ENCODE measurements at places on chromosomes 4 and X.

- DNase-seq: no peak
Observed at GRCh38 chr4:93831716-93832496, 3.4 kb downstream of the ATOH1 start.

- no peak for DNase-seq
Observed at GRCh38 chr4:139962130-139962684, 191.8 kb downstream of the MAML3 start.

GRCh38 chrX:45850197-45850774, 649.6 kb upstream of the DIPK2B start:
- no peak for DNase-seq

DNA sequence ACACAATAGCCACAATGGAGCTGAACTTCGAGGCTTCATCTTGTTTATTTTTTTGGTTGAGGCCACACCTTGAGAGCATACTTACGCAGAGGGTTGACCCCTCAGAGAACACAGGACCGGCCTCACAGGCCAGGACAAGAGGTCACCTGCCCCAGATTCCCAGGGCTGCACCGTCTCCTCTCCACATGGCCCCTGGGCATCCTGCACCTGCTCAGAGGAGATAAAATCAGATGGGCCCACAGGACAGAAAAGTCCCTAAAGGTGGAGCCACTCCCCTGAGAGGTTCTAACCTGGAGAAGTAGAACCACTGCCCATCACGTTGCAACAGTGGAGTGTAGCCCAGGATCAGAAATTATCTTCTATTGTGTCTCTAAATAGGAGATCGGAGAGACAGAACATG, 1.1 kb upstream of the CLDN24 start:
- DNase-seq: no peak

GRCh38 chr4:114807357-114807756, 208.8 kb downstream of the UGT8 start:
- DNase-seq: no peak

DNA sequence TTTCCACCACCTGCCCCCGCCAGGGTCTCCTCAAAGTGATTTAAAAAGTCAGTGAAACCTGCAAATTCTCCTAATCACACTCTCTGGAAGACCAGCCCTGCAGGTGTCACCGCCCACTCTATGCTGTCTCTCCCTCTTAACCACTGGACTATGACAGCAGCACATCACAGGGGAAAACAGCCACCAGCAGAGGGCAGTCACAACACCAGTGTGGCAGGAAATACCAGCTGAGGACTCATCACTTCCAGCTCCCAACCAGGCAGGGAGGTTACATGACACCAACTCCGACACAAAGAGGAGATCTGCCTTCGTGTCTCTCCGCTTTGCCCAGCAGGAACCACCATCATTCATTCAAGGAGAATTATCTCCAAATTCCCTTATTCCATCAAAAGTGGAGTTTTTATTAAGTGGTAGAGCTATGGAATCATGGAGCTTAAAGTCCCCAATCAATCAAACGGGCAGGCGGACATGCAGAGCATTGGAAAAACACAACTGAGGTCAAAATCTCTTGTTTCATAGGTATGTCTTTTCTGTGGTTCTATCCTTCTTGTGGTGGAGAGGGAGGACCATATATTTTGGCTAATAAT, 91.3 kb downstream of the NSUN7 start:
- DNase-seq: peak; percentile 44

- DNase-seq: no peak
Observed at GRCh38 chrX:67328476-67328875, 215.3 kb upstream of the AR start.

DNA sequence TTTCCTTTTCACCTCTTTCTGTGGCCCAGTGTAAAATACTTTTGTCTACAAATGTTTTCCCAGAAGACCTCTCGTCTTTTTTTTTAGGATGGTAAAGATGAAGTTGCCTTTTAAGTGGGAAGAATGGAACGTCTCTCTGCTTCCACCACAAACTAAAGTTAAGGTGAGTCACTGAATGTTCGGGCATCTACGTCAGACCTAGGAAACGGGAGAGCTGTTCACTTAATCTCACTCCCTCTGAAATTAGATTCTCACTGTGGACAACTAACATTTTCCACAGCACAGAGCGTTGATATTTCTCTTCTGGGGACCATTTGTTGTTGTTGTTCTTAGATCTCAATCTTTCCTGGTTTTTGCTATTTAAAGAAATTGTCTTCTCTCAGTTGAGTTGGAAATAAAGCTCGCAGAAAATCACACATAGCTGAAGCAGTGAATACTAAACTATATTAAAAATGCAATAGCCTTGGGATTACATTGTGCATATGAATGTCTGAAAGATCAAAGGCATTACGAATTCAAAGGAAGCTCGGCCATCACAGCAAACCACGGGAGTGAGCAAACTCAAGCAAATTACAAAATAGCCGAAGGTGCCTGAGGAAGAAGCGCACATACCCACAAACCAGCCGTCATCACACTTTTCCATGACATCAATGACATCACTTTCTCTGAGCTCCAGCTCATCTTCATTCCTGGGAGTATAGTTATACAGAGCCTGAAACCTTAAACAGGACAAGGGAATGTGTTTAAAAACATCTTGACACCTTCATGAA, 53.9 kb upstream of the PDLIM3 start:
- no peak for DNase-seq

GRCh38 chr4:156754832-156755570, 216.6 kb downstream of the PDGFC start:
- no peak for DNase-seq

DNA sequence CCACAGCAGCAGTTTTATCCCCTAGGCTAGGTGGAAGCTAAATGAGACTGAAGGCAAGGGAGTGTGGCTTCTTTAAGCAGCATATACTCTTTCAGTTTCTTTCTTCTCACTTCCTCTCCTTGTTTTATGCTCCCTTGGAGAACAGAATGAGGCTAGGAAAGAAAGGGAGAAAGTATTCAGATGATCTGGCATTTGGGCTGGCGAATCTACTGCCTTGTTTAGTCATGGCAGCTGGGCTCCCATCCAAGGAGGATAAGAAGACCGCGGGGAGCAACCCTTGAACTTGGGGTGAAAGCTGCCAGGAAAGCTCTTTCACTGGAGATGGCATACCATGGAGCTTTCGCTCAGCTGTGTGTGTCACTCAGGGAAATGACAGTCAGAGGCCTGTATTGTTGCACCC, 72.1 kb downstream of the ARHGEF38 start:
- no peak for DNase-seq

DNA sequence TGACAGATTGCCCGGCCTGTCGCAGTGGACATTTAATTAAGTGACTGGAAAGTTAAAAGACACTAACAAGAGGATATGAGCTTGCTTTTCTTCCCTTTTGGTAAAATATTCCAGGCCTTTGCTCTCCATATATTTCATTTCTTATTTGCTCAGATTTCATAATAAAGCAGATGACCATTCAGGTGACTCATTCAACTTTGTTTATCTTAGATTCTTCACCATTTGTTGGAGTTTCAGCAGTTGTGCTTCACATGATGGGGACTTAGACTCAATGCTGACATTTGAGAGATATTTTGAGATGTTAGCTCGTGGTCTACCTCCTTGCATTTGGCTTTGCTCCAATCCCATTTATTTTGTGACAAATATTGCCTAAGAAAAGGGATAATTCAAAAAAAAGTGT, 312.2 kb downstream of the ARHGAP24 start:
- peak; percentile 26 for DNase-seq

GRCh38 chr4:4792466-4792865, 67.0 kb upstream of the MSX1 start:
- no peak for DNase-seq

DNA sequence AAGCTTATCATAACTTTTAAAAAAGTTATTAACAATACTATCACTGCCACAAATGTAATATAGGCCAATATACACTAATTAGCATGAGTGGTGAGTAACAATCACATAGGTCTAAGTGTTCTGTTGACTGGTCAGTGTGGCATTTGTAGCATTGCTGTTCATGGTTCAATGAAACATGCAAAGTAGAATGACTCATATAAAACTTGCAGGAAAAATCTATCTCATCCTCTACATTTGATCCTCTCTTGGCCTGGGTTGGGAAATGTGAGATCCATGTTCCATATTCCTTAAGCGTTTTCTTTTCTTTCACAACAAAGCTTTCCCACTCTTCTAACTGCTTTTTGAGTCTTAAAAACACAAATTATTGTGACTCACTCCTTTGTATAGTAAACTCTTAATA, 1418.7 kb downstream of the FSTL5 start:
- no peak for DNase-seq

GRCh38 chr4:17309567-17310268, 202.2 kb downstream of the QDPR start:
- no peak for DNase-seq

DNA sequence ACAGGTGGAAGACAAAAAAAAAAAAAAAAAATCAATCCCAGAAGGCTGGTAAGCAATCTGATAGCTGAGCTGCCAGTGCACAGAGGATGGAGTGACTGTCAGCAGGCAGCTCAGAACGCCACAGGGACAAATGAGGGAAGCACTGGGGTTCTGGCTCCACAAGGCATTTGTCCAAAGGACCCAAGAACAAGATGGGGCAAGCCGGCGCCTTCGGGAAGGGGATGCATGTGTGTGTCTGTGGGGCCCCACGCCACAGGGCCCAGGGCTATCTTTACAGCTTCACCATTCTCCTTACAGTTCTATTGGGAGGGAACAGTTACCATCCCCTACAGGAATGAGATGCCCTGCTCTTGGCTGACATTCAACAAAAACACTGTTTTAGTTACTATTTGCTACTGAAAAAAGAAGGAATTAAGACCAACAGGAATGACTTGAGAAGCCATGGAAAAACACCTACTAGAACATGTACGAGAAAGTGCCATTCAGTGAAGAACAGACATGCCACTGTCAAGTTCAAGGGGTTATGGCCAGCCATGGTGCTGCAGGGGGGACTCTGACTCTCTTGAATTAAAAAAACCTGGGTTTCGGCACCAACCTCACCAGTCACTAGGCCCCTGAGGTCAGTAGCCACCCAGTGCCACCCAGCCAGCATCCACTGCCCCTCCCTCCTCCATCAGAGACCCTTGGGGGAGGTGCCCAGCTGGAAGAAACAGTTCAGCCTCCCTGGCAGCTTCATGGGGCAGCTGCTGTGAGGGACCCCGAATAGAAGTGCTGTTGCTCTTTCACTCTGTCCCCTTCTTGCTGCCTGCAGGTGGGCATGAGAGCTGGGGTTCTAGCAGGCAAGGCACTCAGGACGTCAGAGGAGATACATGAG, 18.5 kb downstream of the WDR1 start:
- DNase-seq: no peak

DNA sequence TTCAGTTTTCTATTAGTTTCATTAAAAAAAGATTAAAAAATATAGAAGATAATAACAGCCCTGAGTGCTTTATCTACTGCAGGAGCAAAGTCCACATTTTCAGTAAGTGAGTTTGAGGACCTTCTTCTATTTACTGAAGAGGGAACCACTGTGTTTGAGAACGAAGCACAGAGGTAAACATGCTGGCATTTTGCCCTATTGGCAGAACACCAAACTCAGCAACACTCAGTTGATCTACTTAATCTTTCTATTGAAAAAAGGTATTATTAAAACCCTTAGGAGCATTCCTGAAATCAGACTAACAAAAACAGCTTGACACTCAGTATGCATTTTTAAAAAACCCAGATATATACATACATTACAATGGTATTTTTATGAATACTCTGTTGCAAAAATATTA, 1496.7 kb downstream of the TECRL start:
- no peak for DNase-seq
